ENCODE measurements at places on chromosomes 13 and 19.

GRCh38 chr19:30071871-30072270 lies 129.8 kb downstream of the URI1 start:
- no peak for DNase-seq

- no peak for DNase-seq
These were observed 81.8 kb downstream of the GGACT start for GRCh38 chr13:100506600-100507422.

DNA sequence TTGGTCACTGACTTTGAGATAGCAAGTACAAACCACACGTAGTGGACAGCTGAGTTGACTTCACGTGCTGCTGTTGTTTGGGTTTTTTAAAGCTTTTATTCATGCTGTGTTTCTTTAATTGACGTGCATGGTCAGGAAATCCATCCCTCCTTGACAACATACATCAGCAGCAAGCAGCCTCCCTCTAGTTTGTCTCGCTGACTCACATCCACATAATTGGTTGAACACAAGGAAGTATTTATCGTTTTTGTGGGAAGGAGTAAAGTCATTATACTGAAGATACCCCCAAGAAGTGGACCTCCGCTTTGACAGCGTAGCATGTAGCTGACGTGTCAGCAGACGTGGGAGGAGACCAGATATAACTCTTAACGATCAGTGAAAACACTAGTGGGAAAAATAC lies 355.8 kb downstream of the MYO16 start:
- DNase-seq = no peak

GRCh38 chr13:112481458-112481857 lies 105.3 kb downstream of the SPACA7 start:
- DNase-seq = no peak
